Activated CD4-positive, alpha-beta T cell treated with anti-CD3 and anti-CD28 coated beads for 24 hours (primary cell): ENCODE measurements at places on chromosomes 2 and 18.

DNA sequence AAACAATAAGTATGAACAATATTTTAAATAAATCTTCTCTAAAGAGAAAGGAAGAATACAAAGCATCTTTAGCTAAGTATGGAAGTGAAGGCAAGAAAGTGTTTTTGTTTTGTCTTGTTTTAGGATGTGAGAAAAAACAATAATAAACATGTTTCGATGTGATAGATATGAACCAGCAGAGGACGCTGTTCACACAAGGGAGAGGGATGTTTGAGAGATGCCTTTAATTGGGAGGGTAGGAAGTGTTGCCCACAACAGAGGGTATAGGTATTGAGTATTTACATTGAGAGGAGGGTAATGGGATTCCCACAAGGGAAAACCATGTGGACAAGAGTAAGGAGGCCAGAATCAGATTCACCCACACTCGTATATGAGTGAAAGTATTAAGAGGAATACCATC is 55.1 kb downstream of the CDH19 start:
- DNase-seq: no peak

GRCh38 chr2:6639929-6640620 is 225.6 kb downstream of the CMPK2 start:
- no peak for DNase-seq

DNA sequence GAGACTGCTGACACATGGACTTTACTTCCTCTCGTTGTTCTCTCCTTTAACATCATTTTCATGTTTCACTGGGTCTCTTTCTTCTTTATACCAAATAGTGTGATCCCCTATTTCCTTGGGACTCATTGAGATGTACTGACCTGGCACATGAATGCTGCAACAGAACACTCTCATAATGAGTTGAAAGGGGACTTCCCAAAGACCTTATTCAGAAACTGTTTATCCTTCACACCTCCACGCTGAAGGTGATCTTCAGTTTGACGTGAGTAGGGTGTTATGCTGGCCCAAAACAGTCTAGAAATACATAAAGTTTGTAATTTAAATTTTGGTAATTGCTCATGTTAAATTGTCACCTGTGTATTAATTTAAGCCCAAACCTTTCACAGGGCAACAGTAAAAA is 1096.8 kb upstream of the GYPC start:
- DNase-seq: no peak

DNA sequence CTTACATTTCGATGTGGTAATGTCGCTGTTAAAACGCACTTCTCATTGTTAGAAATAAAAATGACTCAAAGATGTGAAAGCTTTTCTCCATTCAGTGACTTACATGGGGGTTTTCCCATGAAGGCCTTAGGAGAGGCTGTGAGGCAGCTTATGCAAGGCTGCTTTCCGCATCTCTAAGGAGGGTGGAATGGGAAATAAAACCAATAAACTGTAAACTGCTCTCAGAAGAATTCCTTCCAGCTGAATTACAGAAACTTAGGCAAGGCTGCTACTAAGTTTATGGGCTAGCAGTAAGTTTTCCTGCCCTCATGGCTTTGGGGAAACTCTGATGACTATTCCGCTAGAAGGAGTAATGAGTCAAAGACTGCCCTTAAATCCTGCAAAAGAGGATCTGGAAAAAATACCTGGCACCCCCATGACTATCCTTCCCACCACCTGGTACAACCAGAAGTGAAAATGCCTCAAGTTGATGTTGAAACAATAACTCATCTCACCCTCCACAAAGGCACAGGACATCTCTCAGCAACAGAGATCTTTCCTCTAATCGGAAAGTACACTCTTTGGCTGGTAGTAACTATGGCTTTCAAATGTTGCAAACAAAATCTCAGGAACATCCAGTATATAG is 97.7 kb upstream of the SMAD7 start:
- DNase-seq: no peak

- DNase-seq: no peak
Observed at GRCh38 chr2:164368896-164369295, 252.4 kb downstream of the GRB14 start.

- DNase-seq: no peak
Observed at GRCh38 chr18:2180586-2180985, 390.7 kb downstream of the METTL4 start.
